ENCODE measurements at places on chromosomes 5 and 9.

- no peak for DNase-seq
These were observed 15.1 kb downstream of the IRF1 start for GRCh38 chr5:132475497-132475882.

- DNase-seq = no peak
These were observed 28.5 kb upstream of the TNFSF15 start for GRCh38 chr9:114834386-114834785.

- DNase-seq = no peak
These were observed 81.7 kb downstream of the OSMR start for GRCh38 chr5:38927470-38927869.

GRCh38 chr5:92003806-92004205 is 620.7 kb upstream of the ARRDC3 start:
- no peak for DNase-seq

DNA sequence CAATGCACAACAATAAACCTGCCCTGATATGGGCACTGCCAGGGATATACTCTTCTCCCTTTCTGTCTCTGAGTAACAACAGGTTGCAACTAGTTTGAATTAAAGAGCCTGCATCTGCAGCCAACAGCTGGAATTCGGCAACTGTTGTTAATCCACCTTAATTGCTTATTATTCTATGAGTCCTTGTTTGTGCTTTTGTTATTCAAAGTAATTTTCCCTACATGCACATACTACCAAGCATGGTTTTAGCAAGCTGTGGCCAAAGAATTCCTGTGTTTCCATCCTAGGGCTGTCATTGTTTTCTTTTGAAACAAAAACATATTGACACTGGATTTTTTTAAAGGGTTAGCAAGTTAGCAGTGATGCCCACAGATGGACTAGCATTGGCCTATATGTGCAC is 171.5 kb downstream of the EFNA5 start:
- DNase-seq = no peak

GRCh38 chr5:143812085-143812705 is at the start of gene HMHB1:
Gene HMHB1, plus strand, starts transcription at chr5:143812161.
- DNase-seq = no peak

DNA sequence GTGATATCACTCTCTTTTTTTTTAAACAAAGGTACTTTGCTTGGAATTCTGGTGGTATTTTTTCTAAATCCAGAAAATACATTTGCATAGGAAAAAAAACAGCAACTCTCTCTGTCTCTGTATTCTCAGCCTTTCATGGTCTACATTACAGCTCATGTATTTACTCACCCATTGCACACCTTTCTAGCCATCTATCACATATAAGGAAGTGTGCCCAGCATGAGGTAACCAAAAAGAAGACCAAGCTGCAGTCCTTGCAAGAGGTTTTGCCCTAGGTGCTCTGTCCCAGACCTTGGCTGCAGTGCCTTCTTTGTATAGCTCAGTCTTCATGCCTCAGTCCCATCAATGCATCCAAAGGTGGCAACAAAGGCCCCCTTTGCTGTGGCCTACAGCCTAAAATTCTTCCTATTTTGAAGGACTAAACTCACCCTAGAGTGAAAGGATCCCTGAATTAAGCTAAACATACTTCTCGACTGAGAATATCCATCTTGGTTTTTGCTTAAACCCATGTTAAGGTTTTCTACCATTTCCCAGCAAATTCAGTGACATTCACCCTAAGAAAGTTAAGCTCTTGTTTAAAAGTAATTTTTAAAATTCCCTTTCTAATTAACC is 446.4 kb downstream of the KIF4B start:
- no peak for DNase-seq

GRCh38 chr5:116938488-116938887 is 363.9 kb upstream of the SEMA6A start:
- DNase-seq = no peak

DNA sequence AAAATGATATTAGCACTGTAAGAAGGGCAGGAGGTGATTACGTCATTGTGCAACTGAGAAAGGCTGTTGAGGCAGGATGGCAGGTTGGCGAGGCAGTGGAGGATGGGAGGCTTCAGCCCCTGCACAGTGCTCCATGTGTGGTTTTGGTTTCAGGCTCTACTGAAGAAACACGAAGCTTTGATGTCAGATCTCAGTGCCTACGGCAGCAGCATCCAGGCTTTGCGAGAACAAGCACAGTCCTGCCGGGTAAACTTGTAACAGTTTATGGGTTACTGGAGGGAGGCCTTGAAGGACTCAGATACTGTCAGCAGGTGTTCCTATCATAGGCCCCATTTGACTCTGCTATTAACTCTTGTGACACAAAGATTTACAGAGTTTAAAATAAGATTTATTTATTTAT is 35.1 kb downstream of the SPTAN1 start:
- peak; percentile 40 for DNase-seq

- DNase-seq = no peak
These were observed 81.4 kb upstream of the ANKRD55 start for GRCh38 chr5:56314529-56314928.

DNA sequence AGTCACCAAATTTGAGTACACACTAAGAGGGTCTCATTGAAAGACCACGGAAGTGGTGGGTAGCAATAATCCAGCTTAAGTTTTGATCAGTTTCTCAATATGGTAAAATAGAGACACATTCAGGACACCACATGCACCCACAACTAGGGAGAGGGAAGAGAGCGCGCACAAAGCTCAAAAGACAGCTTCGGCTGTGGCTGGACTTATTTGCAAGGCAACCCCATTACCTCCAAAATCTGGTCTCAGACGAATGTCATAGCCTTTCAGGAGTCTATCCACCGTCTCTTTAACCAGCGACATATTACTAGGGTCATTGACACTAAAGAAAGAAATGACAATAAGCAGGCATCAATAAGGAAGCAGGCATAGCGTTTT is 443 bp downstream of the GABRB2 start:
- DNase-seq = no peak

- no peak for DNase-seq
These were observed 81.4 kb downstream of the NSUN2 start for GRCh38 chr5:6551287-6551954.
